ENCODE measurements at places on chromosomes 3 and 15.
A peak's percentile ranks its signal among the peaks of the same experiment; 100 is the strongest.

DNA sequence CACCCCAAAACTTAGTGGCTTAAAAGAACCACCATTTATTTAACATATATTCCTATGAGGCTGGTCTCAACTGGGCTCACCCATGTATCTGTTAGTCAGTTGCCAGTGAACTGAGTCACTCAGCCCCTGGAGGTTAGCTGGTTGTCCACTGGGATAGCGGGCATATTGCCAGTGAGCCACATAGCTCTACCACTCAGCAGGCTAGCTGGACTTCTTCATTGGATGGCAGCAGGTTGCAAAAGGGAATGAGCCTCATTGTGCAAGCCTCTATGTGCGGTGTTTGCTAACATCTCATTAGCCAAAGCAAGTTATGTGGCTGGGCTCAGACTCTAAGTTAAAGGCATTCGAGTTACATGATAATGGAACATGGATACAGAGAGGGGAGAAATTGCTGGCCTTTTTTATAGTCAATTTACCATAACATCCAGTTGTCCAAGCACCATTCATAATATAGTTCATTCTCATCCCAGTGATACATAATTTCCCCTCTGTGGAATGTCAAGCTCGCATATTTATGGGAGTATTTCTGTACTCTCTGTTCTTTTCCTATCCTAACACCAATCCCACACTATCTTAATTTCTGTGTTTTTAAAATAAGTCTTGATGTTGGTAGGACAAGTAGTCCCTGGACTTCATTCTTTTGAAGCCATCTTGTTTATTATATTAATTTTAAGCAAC, 8.7 kb downstream of the BTD start:
- DNase-seq, result no peak

- no peak for DNase-seq
Observed at GRCh38 chr3:18428036-18428435, 2.9 kb upstream of the SATB1 start.

DNA sequence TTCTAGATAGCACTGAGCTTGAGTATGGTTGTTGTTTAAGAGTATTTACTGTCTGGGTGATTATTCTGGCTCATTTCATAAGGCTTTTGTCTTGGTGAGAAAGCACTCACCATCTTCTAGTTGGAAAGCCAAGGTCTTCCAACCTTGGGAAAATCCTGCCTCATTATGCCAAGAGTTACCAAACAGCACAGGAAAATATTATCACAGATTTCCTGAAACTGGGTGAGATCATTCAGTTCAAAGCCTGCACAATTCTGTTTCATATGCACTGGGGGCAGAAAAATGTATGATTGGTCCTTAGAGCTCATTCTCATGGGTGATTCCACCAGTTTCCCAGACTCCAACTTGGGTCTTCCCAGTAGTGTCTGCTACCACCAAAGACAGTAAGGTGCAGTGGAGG, 291.8 kb downstream of the RORA start:
- DNase-seq, result no peak

- DNase-seq, result peak; percentile 16
Observed at GRCh38 chr15:75732809-75733451, 20.3 kb upstream of the CSPG4 start.

DNA sequence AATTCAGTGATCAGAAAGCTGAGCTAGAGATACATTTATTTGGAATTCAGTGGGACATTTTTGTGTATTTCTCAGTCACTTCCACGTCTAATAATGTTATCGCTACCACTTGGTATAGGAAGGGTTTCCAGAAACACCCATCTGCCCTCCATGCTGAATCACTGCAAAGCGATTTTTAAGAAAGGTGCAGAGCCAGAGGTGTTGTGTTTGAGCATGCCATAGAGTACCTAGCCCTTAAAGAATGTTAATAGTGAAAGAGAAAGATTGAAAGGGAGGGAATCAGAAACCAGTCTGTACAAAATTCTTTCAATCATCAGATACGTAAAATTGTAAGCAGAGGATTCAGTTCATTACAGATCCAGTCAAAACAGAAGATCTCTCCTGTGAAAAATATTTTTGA, 80.1 kb upstream of the ARL6 start:
- no peak for DNase-seq

GRCh38 chr15:52180196-52180835, 10.9 kb downstream of the GNB5 start:
- peak; percentile 9 for DNase-seq

DNA sequence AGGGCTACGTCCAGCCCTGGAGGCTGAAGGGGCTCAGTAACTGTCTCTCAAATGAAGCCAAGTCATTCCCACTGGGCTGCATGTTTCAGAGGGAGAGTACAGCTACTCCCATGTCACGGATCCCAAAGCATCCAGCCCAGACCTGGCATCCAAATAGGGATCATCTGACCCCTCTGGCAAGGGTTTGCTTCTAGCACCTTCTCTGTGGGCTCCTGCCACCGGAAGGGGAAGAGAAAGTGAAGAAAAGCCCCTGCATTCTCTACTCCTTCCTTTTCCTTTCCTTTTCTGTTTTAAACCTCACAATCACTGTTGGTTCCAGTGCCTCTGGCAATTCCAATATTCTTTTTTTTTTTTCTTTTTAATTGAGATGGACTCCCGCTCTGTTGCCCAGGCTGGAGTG, 64.5 kb upstream of the CTSH start:
- DNase-seq, result no peak
